A549 treated with CpdA at 1 μM for 4 hours (cell line): ENCODE measurements at places on chromosomes 7 and 10. TPM values are rescaled to one million over a fixed set of nuclear protein-coding genes. Genes with fewer than 3 reads are reported as not detected.

The MUC12 gene
- total RNA-seq = 15.7 to 22.4 TPM (median 18.7 TPM) in 5 replicates

The GSDME gene
- 26.9 to 36.0 TPM (median 32.0 TPM) in 5 replicates for total RNA-seq

The C10orf95 gene
- 0.08 to 0.34 TPM (median 0.11 TPM) in 5 replicates for total RNA-seq

The EBLN1 gene
- 0.08 TPM in 1 of 5 replicates, not detected in the others for total RNA-seq

The RGR gene
- not detected in 5 replicates for total RNA-seq

The GALNT17 gene
- not detected in 5 replicates for total RNA-seq

The WNT8B gene
- 0.03 to 0.07 TPM in 2 of 5 replicates, not detected in the others for total RNA-seq

The LRRC18 gene
- not detected in 5 replicates for total RNA-seq

The HABP2 gene
- 0.04 to 0.20 TPM (median 0.08 TPM) in 4 of 5 replicates, not detected in the other for total RNA-seq

The C10orf71 gene
- total RNA-seq = not detected in 5 replicates

The TRIM50 gene
- total RNA-seq = not detected in 5 replicates

The HMX3 gene
- total RNA-seq = not detected in 5 replicates

The SLC26A3 gene
- not detected in 5 replicates for total RNA-seq

The TET1 gene
- total RNA-seq = 0.34 to 0.75 TPM (median 0.42 TPM) in 5 replicates

The CLDN12 gene
- 21.5 to 27.8 TPM (median 26.0 TPM) in 5 replicates for total RNA-seq

The CYP2W1 gene
- 0.06 TPM in 1 of 5 replicates, not detected in the others for total RNA-seq

The SPDYE5 gene
- not detected in 5 replicates for total RNA-seq

The PRLHR gene
- total RNA-seq = not detected in 5 replicates

The PIP gene
- total RNA-seq = not detected in 5 replicates

The MTPN gene
- 96.8 to 128 TPM (median 113 TPM) in 5 replicates for total RNA-seq

The ASZ1 gene
- not detected in 5 replicates for total RNA-seq

The MKX gene
- not detected in 5 replicates for total RNA-seq

The ERCC6 gene
- 5.3 to 7.5 TPM (median 5.3 TPM) in 5 replicates for total RNA-seq

The GHITM gene
- 202 to 218 TPM (median 213 TPM) in 5 replicates for total RNA-seq

The ATP6V0A4 gene
- total RNA-seq = 0.22 to 0.58 TPM (median 0.26 TPM) in 5 replicates

The COL1A2 gene
- not detected in 5 replicates for total RNA-seq

The OR2A12 gene
- total RNA-seq = not detected in 5 replicates

The CYP2C19 gene
- 0.02 TPM in 1 of 5 replicates, not detected in the others for total RNA-seq

The NUP42 gene
- 23.3 to 31.9 TPM (median 30.0 TPM) in 5 replicates for total RNA-seq

The FAM241B gene
- total RNA-seq = 18.3 to 21.2 TPM (median 19.5 TPM) in 5 replicates

The ASAH2 gene
- total RNA-seq = 1.8 to 3.0 TPM (median 2.8 TPM) in 5 replicates

The MMD2 gene
- total RNA-seq = not detected in 5 replicates

The UTF1 gene
- total RNA-seq = 0.07 to 0.16 TPM (median 0.14 TPM) in 3 of 5 replicates, not detected in the others

The CNNM1 gene
- 17.4 to 21.5 TPM (median 21.1 TPM) in 5 replicates for total RNA-seq

The SLF2 gene
- total RNA-seq = 9.7 to 10.6 TPM (median 10.4 TPM) in 5 replicates

The CUL1 gene
- total RNA-seq = 61.1 to 65.2 TPM (median 64.5 TPM) in 5 replicates
